ENCODE measurements at places on chromosomes 7 and 10.
A peak's percentile ranks its signal among the peaks of the same experiment; 100 is the strongest.

DNA sequence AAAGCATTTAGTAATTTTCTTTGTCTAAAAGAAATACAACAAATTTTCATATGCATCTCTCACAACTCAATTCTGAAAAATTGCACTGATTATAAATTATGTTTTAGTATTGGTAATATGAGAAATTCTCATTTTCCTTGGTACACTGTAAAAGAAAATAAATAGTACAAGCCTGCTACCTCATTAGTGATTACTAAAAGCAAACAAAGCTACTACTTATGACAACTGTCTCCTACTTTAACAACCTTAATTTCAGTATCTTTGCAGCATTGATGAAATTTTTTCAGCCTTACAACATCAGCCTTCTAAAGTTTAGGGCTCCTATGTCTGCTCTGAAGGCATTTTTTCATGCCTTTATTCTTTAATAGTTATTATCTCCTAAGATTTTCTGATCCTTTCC is 65.7 kb downstream of the MINDY3 start:
- no peak for DNase-seq

DNA sequence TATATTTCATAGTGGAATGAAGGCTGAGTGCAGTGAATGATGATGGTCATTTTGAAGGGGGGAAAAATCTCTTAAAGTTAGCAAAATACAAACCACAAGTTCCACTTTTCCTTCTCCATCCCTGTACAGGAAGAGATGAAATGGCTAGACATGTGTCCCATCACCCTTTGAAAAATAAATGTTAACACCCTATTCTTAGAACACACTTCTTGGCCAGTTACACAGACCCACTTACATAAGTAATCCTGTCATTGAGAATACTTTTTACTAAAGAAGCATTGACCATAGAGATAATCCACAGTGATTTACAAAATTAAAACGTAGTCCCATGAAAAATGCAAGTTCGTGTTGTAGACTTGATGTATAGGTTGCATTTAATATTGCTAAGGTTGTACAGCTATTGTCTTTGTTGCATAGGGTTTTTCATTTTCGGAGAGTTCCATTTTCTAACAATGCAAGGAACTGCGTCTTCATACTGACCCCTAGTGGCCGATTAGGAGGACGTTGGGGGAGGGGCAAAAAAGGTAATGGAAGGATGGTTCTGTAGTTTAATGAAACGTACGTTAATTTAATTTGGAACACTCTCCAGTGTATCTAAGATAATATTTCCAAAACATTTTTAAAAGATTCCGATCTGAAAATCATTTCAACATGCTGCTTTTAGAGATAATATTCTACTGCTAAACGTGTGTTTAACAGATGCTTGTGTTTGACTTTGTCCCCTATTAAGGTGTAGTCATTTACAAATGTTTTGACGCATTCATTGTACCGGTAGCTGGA is 60.9 kb downstream of the ARMC3 start:
- no peak for DNase-seq

GRCh38 chr7:94368371-94368791 is 26.3 kb upstream of the COL1A2 start:
- no peak for DNase-seq

DNA sequence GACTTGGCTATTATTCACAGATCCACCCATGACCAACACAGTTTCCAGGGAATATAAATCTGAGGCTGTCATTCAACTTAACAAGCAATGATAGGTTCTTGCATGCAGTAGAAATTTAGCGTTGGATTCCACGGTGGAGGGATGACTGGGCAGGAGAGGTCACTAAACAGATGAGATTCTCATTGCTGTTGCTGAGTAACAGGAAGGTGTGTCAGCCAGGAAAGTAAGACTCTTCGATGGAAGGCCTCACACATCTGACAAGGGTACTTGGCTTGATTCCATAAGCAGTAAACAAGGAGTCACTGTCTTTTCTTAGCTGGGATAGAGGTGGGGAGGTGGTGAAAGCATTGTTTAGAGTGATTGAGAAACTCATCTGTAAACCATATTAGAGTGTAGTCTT is 1152.0 kb downstream of the SORCS3 start:
- no peak for DNase-seq

DNA sequence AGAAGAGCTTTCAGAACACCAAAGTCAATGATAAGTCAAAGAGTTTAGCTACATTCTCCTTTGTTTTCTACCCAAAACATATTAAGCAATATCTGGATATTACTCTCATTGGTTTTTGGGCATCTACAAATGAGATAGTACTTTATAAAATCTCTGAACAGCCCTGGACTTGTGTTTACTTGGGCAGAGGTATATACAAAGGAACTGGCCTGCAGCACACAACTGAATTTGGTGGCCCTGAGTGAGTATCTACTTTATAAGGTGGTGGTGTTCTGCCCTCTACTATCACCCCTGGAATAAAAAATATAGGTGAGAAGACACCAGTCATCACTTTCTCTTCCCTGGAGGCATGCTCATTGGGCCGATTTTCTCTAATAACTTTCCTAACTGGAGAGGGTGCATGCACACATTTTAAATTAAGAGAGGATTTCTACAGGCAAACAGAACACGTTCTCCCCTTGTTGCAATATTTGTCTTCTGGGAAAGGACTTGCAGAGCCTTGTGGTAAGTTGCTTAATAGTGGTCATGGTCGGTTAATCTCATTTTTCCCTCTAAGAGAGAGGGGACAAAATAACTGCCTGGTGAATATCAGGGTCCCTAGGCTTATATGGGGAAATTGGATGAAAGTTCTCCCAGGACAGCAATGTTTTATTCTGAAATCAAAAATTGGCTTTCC is 41.1 kb downstream of the OTUD1 start:
- peak; percentile 31 for DNase-seq
